PC-9 (cell line): ENCODE measurements at places on chromosomes 16 and 17.

DNA sequence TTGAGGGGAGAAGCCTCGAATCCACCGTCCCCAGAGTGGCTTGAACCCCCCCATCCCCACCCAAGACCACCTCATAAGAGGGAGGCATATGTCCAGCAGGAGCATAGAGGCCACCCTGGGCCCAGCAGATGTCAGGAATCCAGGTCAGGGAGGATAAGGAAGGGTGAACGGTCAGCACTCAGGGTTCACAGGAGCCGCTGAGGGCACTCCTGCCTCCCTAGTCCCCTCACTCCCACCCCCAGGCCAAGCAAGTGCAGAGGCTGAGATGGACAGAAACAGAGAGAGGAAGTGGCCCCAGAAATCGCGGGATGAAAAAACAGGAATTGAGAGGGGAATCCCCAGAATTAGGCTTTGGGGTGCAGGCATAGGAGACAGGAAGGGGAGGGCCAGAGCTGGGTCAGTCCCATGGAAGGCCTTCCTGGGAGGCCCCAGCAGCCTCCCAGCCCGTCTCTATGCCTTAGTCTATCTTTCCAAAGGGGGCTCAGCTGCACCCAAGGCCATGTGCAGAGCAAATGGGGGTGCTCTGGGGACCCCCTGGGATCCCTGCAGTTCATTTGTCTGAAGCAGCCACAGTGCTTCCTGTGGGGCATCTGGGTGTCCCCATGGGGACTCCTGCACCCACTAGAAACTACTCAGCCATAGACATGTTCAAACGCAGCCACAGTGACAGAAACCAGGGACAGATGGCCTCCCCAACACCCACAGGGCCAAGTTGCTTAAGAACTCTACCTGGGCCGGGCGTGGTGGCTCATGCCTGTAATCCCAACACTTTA is 1.7 kb downstream of the CMTM3 start:
- H3K4me3 ChIP-seq = no peak overlapping the region
- no peak for DNase-seq
- no peak overlapping the region for H3K27ac ChIP-seq

- no peak for DNase-seq
- no peaks in the 10 kb centered on the region for H3K4me1 ChIP-seq
- H3K27me3 ChIP-seq = peaks cover 5% of the 10 kb centered on the region; the same call in 1 of the 2 replicates
- H3K4me3 ChIP-seq = no peak overlapping the region
- no peak overlapping the region for H3K27ac ChIP-seq
- no peaks in the 10 kb centered on the region for H3K36me3 ChIP-seq
These were observed 10.7 kb upstream of the BCO1 start for GRCh38 chr16:81227785-81228184.

GRCh38 chr17:9322326-9322725 is 253.3 kb downstream of the STX8 start:
- H3K4me1 ChIP-seq = no peaks in the 10 kb centered on the region
- no peaks in the 10 kb centered on the region for H3K27me3 ChIP-seq
- DNase-seq = no peak
- no peak overlapping the region for H3K27ac ChIP-seq
- no peaks in the 10 kb centered on the region for H3K36me3 ChIP-seq

- no peak for DNase-seq
- H3K36me3 ChIP-seq = no peaks in the 10 kb centered on the region
- no peak overlapping the region for H3K4me3 ChIP-seq
- H3K4me1 ChIP-seq = no peaks in the 10 kb centered on the region
- H3K27me3 ChIP-seq = no peaks in the 10 kb centered on the region
These were observed 61.6 kb downstream of the PITPNC1 start for GRCh38 chr17:67438667-67439066.

DNA sequence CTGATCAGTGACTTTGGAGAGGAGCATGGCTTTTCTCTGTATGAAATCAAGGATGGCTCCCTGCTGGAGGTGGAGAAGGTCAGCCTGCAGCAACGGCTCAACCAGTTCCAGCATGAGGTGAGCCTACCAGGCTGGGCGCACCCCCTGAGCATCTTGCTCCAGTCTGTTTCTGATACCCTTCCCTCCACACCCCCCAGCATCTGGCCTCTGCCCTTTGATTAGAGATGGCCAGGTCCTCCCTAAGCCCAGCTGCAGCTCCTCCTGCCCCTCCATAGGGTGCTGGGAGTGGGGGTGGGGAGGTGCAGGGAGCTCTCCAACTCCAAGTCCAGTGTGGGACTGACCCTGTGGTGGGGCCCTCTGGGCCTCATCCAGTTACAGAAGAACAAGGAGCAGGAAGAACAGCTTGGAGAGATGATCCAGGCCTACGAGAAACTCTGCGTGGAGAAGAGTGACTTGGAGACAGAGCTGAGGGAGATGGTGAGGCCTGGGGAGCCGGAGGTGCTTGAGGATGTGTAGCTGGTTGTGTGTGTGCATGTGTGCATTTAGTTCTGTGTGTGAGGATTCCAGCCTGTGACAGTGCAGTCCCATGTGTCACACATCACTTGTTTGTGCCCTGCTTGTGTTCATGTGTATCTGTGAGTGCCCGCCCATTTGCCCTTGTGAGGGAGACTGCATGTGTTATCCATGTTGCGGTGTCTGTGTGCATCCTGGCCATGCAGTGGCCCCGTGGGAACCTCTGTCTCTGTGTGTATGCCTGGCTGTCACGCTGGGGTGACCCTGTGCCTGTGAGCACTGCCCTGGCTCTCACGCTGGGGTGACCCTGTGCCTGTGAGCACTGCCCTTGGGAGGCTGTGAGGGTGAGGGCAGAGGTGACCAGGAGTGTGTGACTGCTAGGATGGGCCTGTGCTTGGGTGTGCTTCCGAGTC is 3.0 kb downstream of the TBKBP1 start:
- no peaks in the 10 kb centered on the region for H3K27me3 ChIP-seq
- no peak overlapping the region for H3K27ac ChIP-seq
- no peak overlapping the region for H3K4me3 ChIP-seq
- no peak for DNase-seq
- no peaks in the 10 kb centered on the region for H3K36me3 ChIP-seq
- peaks cover 14% of the 10 kb centered on the region for H3K4me1 ChIP-seq

- DNase-seq = peak; percentile 53
- H3K4me1 ChIP-seq = peaks cover 27% of the 10 kb centered on the region
- H3K36me3 ChIP-seq = no peaks in the 10 kb centered on the region
- no peak overlapping the region for H3K4me3 ChIP-seq
These were observed 80.6 kb downstream of the AMFR start for GRCh38 chr16:56344518-56345405.

DNA sequence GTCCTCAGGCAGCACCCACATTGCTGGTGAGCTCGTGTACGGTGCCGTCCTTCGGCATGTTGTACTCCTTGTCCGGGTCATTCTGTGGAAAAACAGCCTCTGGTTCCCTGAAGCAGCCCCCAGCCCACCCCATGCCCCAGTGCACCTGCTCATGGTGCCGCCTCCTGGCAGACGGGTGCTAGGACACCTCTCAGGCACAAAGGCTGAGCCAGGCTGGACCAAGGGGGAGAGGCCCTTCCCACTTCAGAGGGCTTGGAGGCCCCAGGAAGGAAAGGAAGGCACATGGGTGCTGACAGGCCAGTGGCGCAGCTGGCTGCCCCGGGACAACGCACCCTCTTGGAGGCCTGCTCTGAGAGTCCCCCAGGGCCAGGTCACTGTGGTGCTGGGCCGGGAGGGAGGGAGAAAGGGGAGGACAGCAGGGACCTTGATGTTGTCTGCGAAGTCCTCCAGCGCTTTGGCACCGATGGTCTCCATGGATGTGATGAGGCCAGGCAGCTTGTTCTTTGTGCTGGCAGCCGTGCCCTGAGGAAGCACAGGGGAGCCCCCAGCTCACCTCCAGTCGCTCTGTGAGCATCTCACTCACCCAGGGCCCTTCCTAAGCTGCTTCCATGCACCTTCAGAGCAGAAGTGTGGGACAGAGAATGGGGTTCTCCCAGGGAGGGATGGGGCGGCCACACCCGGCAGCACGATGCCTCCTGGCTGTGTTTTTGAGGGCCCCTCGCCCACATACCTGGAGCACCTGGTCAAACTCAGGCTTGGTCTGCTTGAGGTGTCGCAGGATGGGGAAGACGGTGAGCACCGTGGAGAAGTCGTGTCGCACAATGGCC is 9.3 kb downstream of the ZACN start:
- no peak for DNase-seq
- no peak overlapping the region for H3K4me3 ChIP-seq
- H3K27ac ChIP-seq = no peak overlapping the region

DNA sequence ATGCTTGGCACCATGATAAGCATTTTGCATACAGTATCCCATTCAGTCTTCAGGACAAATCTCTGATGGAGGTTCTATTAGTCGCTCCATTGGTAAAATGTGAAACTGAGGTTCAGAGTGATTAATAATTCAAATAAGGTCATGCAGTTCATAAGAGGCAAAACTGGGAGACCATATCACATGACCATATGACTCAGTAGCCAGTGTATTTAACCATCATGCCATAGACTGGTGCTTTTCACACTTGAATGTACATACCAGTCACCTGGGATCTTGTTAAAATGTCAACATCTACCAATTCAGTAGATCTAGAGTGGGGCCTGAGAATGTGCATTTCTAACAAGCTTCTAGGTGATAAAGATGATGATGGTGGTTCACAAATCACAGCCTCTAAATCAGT is 4.3 kb downstream of the ACSM3 start:
- no peaks in the 10 kb centered on the region for H3K27me3 ChIP-seq
- H3K27ac ChIP-seq = no peak overlapping the region
- H3K4me3 ChIP-seq = no peak overlapping the region
- no peak for DNase-seq

DNA sequence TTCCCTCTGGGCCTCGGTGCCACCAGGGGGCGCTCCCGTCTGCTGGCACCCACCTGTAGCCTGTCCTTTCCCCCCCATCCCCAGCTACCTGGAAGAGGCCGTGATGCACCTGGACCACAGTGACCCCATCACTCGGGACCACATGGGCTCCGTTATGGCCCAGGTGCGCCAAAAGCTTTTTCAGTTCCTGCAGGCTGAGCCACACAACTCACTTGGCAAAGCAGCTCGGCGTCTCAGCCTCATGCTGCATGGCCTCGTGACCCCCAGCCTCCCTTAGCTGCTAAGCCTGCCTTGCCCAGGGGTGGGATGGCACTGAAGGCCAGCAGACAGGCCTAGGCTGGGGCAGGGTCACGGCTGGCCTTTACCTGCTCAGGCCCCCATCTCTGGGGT is 818 bp upstream of the NRN1L start:
- H3K4me3 ChIP-seq = no peak overlapping the region
- no peak overlapping the region for H3K27ac ChIP-seq
- H3K36me3 ChIP-seq = peaks cover 4% of the 10 kb centered on the region; the same call in 1 of the 2 replicates
- DNase-seq = peak; percentile 67
- no peaks in the 10 kb centered on the region for H3K4me1 ChIP-seq
- no peaks in the 10 kb centered on the region for H3K27me3 ChIP-seq

DNA sequence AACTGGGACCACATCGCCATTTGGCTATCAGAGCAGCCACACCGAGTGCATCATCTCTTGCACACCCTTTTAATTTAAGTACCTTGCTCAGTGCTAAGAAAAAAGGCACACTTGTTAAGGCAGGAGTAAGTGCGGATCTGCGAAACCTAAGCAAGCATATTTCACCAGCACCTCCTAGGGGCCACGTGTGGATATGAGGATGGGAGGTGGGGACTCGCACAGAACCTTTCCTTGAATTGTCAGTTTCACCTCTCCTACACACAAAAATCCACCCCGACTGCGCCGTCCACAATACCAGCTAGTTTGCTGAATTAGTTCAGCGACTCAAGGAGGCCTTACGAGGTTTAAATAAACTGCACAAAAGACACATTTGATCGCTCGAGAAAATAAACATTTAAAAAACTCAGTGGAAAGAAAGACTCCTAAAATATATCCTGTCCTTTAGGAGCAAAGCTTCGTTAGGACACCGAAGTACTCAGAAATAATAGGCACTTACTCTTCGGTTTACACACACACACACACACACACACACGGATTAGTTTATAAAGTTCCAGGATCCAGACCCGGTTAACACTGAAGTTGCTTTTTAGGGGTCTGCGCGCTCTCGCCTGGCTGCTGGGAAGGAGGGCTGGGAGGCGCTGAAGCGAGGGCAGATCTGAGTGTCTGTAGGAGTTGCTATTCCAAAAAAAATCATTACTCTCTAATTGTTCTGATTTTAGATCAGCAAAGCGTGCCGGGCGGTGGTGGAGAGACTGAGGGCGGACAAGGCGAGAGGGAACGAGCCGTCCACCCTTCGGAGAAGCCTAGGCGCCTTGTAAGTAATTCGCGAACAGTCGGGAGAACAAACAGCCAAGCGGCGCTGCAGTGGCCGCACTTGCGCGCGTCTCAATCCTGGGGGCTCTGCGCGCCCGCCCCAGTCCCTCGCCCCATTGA is 1.0 kb upstream of the KCNJ2 start:
- no peak overlapping the region for H3K27ac ChIP-seq
- no peaks in the 10 kb centered on the region for H3K27me3 ChIP-seq
- H3K4me3 ChIP-seq = no peak overlapping the region

GRCh38 chr17:41793784-41794539 is 7.5 kb upstream of the JUP start:
- DNase-seq = no peak
- H3K4me3 ChIP-seq = no peak overlapping the region
- H3K27ac ChIP-seq = peak overlapping the region; percentile 88
- H3K27me3 ChIP-seq = no peaks in the 10 kb centered on the region

GRCh38 chr16:29687755-29688154 is 8.8 kb downstream of the QPRT start:
- H3K27ac ChIP-seq = no peak overlapping the region
- DNase-seq = no peak
- no peaks in the 10 kb centered on the region for H3K27me3 ChIP-seq
- H3K36me3 ChIP-seq = 0 out of 2 replicates have a peak, but pooled peaks cover 14% of the 10 kb centered on the region
- no peaks in the 10 kb centered on the region for H3K4me1 ChIP-seq
- no peak overlapping the region for H3K4me3 ChIP-seq
